ENCODE measurements at places on chromosomes 5 and 9.
A peak's percentile ranks its signal among the peaks of the same experiment; 100 is the strongest.

- DNase-seq = peak; percentile 32
Observed at GRCh38 chr9:135156525-135157510, 69.3 kb downstream of the OLFM1 start.

DNA sequence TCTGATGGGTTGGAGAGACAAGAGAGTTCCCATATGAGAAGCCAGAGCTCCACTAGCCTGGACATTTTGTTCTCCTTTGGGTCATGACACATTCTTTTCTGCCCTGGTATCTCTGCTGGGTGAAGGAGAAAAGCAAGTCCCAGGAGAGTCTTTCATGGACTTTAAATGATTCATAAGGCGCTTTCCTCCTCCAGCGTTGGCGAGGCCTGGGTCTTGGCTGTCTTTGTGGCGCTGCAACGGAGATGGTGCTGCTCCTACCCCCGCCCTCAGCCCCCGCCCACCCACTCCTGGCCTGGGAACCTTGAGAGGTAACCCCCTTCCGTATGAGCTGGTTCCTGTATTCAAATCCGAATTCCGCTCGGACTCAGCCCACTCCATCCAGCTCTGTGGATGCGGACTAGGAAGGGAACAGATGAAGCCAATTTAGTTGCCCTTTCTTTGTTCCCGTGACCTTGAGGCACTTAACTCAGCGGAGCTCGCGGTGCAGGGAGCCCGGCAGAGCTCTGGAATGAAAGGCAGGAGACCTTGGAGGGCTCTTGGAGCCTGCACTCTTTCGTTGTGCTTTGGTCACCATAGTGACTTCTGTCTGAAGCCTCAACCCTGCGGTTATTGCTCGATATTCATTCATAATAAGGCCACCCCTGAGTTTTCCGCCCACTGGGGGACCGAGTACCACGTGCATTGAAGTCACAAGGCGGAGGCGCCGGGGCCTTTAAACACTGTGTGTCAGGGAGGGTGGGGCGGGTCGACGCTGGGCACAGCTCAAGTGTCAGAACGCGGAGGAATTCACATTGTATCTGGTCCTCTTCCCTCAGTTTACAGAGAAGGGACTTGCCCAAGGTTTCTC is 14.0 kb upstream of the PWWP2A start:
- no peak for DNase-seq

DNA sequence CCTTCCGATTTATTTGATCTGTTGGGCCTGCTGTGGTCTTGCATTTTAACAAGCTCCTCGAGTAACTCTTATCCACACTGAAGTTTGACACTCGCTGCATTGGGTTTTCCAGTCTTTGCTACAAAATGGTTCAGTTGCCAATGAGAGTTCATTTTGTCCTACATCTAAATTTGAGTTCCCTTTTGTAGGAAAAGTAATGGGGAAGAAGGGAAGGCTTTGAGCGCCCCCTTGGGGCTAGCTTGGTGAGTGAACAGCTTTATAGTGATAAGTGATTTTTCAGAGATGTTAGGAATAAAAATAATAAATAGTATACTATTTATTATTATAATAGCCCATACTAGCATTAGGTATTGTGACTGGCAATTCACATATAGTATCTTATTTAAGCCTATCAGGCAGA is 89.9 kb upstream of the GNAQ start:
- DNase-seq = peak; percentile 44

- DNase-seq = no peak
Observed at GRCh38 chr5:115033861-115034260, 135.8 kb downstream of the TRIM36 start.

DNA sequence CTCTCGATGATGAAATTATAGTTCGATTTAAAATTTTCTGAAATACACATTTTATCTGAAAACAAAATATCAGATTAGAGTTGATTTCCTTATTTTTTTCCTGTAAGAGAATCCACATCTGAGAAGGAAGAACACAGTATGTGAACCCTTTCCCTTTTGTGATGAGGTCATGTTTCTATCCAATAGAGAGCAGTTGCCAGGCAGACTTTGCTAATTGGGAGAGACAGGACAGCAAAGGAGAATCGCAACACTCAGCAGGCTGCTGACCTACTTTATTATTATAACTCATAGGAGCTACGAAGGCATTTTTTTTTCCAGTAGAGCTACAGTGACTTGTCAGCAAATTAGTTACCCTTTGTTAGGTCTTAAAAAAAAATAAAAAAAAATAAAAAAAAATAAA is 242.1 kb downstream of the HCN1 start:
- DNase-seq = no peak

Measured in activated CD4-positive, CD25-positive, alpha-beta regulatory T cell treated with anti-CD3 and anti-CD28 coated beads, Interleukin-2, amount 50 U/mL, for 72 hours (primary cell).